HT1080 (cell line): ENCODE measurements at places on chromosomes 13 and 19.

- DNase-seq: peak; percentile 94
These were observed 543.7 kb downstream of the EFNB2 start for GRCh38 chr13:105991622-105992277.

DNA sequence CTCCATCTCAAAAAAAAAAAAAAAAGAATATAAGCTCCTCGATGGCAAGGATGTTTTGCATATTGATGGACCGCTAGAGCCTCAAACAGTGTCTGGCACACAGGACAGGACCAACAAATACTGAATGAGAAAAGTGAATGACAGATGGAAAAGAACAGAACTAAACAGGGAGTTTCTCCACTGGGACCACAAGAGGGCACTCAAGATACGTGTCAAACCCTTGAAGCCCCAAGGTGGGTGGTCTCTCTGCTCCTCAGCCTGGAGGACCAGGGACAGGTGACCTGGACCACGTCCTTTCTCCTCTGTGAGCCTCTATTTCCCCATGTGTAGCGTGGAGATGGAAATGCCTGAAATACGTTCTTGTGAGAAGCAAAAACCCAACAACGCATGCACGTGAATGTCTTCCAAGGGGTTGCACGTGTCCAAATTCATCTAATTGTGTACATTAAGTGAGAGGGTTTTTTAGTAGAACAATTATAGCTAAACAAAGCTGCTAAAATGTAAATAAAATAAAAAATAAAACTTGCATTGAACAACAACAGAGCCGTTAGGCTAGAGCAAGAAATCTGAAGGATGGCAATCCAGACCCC lies 5.7 kb upstream of the CDC42EP5 start:
- no peak for DNase-seq

- DNase-seq: no peak
These were observed 639.0 kb upstream of the KLHL1 start for GRCh38 chr13:70747262-70747661.

GRCh38 chr13:106118996-106119395 lies 416.5 kb downstream of the EFNB2 start:
- DNase-seq: no peak

- no peak for DNase-seq
These were observed 141.0 kb downstream of the POSTN start for GRCh38 chr13:37457612-37458011.

DNA sequence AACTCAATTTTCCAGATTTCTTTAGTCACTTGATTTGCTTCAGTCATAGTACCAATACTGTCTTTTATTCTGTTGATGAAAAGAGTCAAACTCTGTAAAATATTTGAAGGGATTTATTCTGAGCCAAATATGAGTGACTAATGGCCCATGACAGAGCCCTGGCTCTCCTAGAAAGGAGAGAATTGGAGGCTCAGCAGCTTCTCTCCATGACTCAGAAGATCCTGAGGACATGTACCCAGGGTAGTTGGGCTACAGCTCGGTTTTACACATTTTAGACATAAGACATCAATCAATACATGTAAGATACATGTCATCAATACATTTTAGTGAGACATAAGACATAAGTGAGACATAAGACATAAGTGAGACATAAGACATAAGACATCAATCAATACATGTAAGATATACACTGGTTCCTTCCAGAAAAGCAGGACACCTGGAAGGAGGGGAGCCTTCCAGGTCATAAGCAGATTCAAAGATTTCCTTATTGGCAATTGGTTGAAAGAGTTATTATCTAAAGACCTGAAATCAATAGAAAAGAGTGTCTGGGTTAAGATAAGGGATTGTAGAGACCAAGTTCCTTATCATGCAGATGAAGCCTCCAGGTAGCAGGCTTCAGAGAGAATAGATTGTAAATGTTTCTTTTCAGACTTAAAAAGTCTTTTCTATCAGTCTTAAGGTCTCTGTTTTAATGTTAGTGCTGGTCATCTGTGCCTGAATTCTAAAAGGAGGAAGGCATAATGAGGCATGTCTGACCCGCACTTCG lies 179.8 kb upstream of the RFC3 start:
- DNase-seq: peak; percentile 41

GRCh38 chr13:78649997-78650716 lies 8.8 kb downstream of the OBI1 start:
- DNase-seq: no peak

DNA sequence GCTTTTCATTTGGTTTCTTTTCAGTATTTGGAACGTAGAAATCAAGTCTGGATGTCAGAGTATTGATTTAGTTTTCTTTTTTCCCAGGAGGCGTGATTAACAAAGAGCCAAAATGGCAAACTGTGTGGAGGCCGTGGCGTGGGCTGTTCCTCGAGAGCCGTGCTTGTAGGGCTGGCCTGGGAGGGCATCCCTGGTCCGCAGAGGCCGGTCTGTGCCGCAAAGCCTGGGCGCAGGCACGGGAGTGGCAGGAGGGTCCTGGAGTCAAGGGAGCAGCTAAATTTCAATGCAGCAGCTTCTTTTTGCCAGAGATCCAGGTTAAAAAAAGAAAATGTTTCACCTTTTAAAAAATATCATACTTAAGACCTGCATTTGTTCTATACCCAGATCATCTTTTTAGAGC lies 13.1 kb upstream of the MCF2L start:
- no peak for DNase-seq

DNA sequence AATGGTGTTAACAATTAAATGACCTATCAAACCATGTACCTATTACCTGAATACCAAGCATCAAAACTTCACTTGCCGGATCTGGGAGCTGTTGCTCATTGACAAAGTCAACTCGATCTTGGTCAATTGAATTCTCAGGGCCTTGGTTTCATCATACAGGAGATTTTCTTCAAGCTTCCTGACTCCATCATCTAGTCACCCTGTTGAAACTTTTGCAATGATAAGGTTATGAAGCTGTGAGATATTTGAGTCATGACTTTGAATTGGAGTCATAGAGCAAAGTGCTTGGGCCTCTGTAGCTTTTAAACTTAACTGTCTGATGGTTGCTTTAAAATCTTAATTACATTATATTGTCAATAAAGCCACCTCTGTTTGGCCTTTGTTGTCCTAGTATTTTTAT lies 260.9 kb downstream of the COG6 start:
- DNase-seq: no peak

- no peak for DNase-seq
These were observed 35.3 kb upstream of the MYCBP2 start for GRCh38 chr13:77362166-77362565.

DNA sequence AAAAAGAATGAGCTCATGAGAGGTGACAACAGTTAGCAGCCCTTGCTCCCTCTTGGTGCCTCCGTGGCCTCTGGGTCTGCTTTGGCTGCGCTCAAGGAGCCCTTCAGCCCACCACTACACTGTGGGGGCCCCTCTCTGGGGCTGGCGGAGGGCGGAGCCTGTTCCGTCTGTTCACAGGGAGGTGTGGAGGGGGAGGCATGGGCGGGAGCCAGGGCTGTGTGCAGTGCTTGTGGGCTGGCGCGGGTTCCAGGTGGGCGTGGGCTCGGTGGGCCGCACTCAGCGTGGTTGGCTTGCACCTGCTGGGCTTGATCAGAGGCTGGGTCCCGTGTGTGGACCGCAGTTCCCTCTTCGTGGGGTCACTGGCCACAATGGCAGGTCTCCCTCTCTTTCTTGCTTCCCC lies 953.4 kb upstream of the PRR20A start:
- no peak for DNase-seq

- no peak for DNase-seq
These were observed 2.3 kb downstream of the ATP11A start for GRCh38 chr13:112692104-112692503.

- DNase-seq: no peak
These were observed 3.2 kb upstream of the SPACA6 start for GRCh38 chr19:51689751-51690453.

GRCh38 chr13:28755546-28755870 lies 36.7 kb upstream of the SLC46A3 start:
- DNase-seq: no peak

- DNase-seq: no peak
These were observed 265.4 kb downstream of the LMO7 start for GRCh38 chr13:75901501-75901900.

DNA sequence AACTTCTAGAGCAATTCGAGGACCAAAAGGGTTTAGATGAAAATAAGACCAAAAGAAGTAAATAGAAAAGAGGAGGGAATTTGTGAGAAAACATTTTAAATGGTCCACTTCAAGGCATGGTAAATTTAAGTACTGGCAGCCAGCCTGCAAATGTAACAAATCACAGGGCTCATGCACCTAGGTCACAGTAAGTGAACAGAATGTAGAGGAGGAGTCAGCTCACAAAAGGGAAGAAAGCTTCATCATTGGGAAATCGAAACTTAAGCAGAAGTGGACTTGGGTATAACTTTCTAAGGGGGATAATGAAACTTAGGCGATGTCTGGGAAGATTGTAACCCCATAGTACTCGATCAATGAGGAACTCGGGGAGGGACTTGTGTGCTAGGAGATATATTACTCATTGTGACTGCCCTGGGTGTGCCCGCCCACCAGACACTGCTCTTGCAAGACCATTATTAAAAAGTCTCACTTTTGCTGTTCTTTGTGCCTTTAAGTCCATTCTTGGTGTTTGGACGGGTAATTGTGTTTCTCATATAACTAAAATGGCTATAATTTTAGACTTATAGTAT lies 1053.6 kb upstream of the MIR17HG start:
- DNase-seq: peak; percentile 23

DNA sequence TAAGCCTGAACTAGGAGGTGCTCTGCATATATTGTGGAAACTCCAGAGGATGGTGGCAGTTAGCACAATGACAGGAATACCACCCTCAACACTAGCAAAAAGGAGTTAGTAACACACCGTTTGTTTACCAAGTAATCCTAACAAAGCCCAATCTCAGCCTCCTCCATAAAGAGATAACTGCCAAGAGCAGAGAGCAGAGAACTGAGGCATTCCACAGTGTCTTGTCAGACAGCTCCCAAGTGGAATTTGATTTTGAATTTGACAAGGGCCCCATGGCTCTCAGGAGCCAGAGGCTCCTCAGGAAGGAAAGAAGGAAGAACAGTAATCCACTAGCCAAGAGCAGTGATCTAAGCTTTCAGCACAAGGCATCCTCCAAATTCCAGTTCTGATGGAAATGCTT lies 298.6 kb downstream of the DCLK1 start:
- no peak for DNase-seq

DNA sequence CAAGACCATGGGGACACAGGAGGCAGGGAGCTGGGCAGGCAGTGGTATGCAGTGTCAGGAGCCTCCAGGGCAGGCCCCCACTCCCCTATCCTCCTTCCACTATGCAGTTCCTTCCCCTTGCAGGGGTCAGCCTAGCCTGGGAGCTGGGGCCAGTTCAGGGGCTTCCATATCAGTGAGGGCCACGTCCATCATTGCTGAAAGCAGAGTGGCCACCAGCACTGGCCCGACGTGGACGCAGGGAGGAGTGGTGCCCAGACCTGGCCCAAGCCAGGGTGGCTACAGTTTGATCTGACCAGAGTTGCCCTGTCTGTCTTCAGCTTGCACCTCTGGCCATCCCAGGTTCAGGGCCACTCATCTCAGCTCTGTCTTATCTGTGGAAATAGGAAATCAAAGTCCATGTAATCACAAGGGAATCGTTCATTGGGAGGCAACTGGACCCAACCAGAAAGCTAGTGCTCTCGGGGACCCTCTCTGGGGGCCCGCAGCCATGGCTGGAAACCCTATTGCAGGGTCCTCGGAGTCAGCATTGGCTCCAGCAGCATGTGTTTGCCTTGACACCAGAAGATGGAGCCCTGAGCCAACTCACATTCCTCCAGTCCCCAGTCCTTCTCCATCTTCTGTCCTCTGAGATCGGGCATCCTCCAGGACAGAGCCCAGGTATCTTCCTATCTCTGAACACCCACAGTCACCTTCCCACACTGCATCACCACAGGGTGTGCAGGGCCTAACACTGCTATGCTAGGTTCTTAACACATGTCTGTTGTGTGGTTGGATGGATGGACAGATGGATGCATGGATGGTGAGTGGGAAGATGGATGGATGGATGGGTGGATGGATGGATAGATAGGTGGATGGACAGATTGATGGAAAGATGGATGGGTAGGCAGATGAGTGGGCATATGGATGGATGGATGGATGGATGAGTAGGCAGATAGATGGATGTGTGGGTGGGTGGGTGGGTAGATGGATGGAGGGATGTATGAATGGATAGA lies 75.7 kb upstream of the KCTD15 start:
- DNase-seq: no peak

- DNase-seq: no peak
These were observed 10.2 kb downstream of the C19orf25 start for GRCh38 chr19:1468821-1469254.

- no peak for DNase-seq
These were observed 19.6 kb upstream of the CCNA1 start for GRCh38 chr13:36412736-36413135.

DNA sequence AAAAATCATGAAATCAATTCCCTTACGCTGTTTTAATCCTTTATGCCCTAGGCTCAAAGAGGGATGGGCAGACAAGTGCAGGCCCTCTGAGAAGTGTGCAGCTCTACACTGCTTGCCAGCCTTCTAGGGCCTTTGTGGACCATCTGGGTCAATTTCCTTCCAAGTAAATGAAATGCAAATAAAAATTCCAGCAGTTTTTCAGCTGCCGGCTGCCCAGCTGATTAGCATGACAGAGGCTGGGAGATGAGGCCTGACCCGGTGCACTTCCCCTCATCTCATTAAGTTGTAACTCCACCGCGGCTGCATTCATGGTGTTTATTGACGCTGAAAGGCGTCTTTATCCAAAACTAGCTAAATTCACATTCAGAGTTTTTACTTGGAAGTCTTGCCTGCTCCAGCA lies 47.5 kb upstream of the GSX1 start:
- DNase-seq: no peak

GRCh38 chr19:15452111-15453047 lies 2.6 kb upstream of the WIZ start:
- peak; percentile 21 for DNase-seq

GRCh38 chr13:96652506-96652905 lies 341.8 kb downstream of the OXGR1 start:
- DNase-seq: no peak

DNA sequence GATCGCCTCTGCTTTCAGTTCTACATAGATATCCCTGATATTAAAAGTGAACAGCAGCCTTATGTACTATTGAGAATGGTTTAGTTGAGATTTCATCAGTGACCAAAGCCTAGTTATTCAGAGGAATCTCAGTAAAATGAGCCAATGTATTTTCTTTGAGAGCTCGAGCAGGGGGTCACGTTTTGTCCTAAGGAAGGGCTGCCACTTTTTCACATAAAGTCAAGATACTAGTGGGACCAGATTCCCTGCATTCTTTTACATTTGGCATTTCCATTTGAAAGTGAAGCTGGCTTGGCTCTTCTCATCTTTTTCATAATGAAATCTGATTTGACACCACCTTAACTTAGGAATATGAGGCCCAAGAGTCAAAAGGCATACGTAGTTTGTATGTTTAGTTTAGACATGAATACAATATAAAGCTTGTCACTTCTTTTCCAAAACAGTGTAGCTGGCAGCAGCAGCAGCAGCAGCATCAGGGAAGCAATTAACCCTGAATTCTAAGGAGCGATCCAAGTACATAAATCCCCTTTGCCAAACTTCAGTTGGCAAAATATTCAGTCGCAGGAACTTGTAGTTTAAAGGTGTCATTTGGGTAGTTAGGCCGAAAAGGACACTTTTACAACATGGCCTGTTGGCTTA lies 1752.2 kb upstream of the PCDH20 start:
- no peak for DNase-seq

GRCh38 chr13:24742294-24742693 lies 21.7 kb upstream of the RNF17 start:
- DNase-seq: no peak
